ENCODE measurements at places on chromosomes 7 and 10.

GRCh38 chr7:101453617-101454016 is 90.9 kb downstream of the COL26A1 start:
- no peak for DNase-seq

GRCh38 chr7:32051128-32051527 is 19.1 kb downstream of the PDE1C start:
- DNase-seq = peak; percentile 94

DNA sequence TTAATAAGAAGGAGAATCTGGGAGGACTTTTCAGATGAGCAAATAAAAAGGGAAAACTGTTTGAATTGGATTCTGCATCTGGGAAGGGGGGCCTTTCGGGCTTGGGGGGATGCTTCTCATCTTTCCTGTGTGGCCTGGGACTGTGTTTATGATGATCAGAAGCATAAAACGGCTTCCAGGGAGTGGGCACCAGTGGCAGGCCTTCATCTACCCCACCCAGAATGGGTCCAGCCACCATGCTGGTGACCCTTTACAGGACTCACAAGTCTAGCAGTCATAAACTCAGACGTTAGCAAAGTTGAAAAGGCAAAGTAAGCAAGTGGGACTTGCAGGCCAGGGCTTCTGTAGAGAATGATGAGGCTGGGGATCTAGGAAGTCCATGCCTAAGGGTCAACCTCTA is 198.3 kb upstream of the ZMIZ1 start:
- DNase-seq = no peak

GRCh38 chr7:91929463-91929862 is 11.2 kb upstream of the AKAP9 start:
- DNase-seq = no peak

DNA sequence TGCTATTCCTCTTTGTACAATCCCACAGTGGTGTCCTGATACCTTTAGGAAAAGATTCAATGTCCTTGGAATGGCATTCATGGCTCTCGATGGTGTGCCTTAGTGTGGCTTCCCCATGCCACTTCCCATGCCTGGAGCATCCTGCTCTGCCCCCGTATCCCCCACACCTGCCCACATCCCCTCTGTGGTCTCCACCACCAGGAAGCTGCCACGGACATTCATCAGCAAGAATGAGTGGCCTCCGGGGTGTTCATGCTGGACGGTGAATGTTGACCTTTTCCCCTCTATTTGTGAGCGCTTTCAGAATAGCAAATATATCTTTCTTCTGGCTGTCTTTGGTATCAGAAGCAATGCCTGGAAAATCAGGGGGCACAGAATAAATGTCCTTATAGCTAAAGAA is 262.0 kb upstream of the NRP1 start:
- DNase-seq = no peak

DNA sequence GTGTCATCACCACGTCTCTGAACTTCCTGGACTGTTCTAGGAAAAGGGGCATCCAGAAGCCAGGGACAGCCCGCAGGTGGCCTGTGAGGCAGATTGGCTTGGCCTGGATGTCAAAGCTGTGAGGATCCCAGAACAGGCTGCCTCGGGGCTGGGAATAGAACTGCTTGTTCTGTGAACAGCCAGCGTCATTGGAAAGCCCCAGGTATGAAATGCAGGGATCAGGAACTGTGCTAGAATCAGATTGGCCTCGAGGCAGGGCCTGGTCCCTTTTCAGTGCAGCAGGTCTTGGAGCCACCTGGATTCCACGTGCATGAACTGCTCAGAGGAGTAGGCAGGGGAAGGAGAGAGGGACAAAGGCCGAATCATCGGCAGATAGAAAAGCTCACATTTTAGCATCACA is 44.6 kb downstream of the FAM20C start:
- no peak for DNase-seq

- peak; percentile 78 for DNase-seq
Observed at GRCh38 chr10:59285848-59286247, 76.5 kb downstream of the FAM13C start.

- DNase-seq = no peak
Observed at GRCh38 chr10:78194539-78195402, 161.1 kb downstream of the RPS24 start.

DNA sequence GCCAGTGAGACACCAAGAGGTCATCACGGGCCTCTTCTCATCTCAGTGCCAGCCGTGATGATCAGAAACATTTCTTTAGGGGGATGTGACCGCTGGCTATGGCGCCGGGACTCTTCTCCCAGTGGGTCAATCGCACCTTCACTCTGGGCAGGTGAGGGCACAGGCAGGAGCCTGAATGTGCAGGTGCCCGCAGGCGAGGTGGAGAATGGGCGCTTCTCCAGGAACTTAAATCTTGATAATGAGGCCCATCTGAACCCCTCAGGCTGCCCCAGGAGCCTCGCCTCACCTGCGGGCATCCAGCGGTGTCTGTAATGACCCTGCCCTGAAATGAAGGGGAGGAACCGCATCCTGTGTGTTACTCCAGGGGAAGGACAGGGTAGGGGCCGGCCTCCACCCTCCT is 204.7 kb downstream of the ADARB2 start:
- DNase-seq = no peak

- no peak for DNase-seq
Observed at GRCh38 chr10:59960751-59961150, 54.4 kb upstream of the CCDC6 start.

GRCh38 chr10:49577182-49577925 is 32.8 kb upstream of the SLC18A3 start:
- DNase-seq = no peak

- DNase-seq = peak; percentile 9
Observed at GRCh38 chr10:23496727-23497126, 57.9 kb downstream of the OTUD1 start.

GRCh38 chr10:89904755-89905154 is 203.4 kb downstream of the KIF20B start:
- no peak for DNase-seq

- DNase-seq = no peak
Observed at GRCh38 chr10:90480466-90480865, 377.4 kb downstream of the HTR7 start.

- DNase-seq = no peak
Observed at GRCh38 chr7:92567460-92567859, 22.7 kb downstream of the FAM133B start.

GRCh38 chr10:35942057-35942456 is 300.0 kb upstream of the FZD8 start:
- no peak for DNase-seq

- no peak for DNase-seq
Observed at GRCh38 chr10:101110856-101111523, 20.1 kb upstream of the TLX1 start.

DNA sequence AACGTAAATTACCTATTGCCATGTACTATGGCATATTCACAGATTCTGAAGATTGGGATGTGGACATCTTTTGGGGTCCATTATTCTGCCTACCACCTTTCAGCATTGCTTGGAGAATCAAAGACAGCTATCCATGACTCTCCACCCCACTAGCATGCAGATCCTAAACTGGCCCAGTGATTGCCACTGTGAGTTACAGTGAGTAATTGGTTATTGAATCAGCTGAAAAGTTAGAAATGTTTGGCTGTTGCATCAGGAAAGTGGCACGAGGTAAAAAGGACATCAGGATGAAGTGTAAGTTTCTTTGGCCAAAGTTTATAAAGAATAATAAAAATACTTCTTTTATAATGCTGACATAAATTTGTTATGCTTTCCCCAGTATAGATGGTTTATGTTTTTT is 148.2 kb upstream of the ETV1 start:
- no peak for DNase-seq

DNA sequence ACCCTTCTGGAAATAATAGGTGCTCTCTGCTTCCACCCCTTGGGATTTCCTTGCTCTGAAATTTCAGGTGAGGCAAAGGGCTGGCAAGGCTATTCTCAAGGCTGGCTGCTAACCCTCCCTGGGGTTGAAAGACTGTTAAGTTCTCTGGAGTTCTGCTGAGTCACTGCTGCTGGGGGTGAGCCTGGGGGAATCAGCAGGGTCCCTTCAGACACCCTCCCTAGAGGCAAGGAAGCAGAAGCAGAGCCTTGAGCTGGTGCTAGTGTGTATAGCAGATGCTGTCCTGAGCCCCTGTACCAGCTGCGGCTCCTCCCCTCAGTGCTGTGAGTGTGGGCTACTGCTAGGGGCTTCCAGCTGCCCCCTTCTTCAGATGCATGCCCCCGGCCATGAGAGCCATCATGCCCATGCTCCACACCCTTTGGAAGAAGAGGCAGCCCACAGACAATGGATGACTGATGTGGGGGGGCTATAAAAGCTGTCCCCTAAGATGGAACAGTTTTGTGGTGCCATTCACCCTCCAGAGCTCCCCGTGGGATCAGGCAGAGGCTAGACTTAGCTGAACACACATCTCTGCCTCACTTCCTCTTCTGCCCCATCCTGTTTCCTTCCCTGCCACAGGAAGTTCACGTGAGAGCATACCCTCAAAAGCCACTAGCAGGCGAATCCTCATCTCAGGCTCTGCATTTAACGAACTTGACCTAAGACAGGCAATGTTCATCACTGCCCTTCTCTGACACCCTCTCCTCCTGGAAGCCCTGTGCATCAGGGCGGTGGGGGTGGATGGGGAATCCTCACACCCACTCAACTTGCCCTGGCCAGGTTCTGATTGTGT is 91.8 kb downstream of the SH3PXD2A start:
- peak; percentile 77 for DNase-seq

- no peak for DNase-seq
Observed at GRCh38 chr10:43981232-43981631, 332.6 kb upstream of the ZNF32 start.

GRCh38 chr10:51832652-51833383 is 133.4 kb upstream of the CSTF2T start:
- peak; percentile 56 for DNase-seq

GRCh38 chr7:28408960-28409715 is 3.2 kb upstream of the CREB5 start:
- peak; percentile 97 for DNase-seq

DNA sequence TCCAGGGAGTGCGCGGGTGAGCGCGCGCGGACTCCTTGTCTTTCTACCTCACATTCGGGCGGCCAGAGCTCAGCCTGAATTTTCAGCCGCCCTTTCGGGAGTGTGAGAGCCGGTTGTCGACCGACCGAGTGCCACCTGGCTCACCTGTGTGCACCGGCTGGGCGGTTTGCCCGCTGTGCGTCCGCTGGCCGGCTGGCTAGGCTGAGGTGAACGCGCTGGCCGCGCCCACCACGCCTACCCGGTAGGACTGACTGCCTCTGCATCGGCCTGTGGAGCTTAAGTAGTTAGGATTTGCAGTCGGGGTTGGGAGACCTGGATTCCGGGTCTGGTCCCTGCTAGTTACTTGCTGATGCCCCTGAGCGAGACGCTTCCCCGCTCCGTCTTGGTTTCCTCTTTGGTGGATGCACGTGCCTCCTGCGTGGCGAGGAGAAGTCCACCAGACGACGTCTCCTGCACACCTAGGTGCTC is 553 bp downstream of the TSPAN15 start:
- no peak for DNase-seq

DNA sequence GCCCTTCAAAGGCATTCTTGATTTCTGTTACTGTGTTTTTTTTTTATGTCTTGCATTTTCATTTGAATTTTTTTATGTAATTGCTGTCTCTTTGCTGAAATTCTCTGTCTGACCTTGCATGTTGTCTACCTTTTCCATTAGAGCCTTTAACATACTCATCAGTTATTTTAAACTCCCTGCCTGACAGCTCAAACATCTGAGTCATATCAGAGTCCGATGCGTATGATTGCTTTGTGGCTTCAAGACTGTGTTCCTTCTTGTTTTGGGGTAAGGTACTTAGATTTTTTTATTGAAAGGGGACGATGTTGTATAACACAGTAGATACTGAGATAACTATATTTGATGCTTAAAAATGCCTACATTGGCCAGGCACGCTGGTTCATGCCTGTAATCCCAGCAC is 9.7 kb upstream of the TARP start:
- DNase-seq = no peak

DNA sequence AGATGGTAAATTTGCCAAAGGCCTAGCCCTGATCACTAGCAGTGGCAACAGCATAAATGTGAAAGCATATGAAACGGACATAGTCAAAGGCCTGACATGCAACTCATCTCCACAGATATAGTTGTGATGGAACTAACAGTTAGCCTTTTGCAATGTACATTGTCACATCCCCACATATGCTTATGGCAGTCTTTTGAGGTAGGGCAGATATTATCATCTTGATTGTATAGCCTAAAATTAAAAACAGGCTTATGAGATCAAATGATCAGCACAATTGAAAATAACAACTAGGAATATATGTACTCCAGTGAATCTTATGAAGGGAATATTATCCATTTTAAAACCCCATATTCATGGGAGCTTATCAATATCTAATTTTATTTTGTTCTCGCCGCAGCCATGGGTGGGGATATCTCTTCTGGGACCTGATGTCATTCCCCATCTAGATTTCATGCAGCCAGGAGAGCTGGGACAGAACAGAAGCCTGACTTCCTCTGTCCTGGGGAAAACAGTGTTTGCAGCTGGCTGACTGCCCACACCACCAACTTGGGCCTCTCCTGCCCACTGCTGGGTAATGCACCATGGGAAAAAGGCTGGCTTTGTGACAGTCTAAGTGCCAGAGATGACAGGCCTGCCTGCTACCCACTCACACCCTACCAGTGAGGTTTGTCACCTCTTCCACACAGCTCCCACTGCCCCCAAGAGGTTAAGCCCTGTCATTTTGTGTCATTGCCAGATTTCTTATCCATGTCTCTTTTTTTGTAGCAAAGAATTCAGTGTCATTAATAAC is 180.2 kb upstream of the FZD1 start:
- DNase-seq = no peak

GRCh38 chr7:85622059-85622458 is 435.2 kb upstream of the SEMA3D start:
- no peak for DNase-seq

DNA sequence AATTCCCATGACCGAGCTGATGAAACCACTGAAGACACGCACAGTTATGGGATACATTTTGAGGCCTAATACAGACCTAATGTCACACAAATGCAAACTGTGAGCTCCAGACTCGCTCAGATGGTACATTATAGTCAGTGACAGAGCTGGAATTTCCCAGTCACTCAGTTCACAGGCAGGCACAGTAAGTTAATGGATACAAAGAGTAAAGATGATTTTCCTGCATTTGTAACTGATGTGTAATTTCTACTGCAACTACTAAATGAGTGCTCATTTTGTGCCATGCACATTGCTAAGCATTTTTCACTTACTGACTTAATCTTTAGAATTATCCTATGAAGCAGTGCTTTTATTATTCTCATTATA is 56.5 kb downstream of the ENO4 start:
- no peak for DNase-seq

- DNase-seq = no peak
Observed at GRCh38 chr7:143379611-143380259, 1.4 kb upstream of the ZYX start.

- no peak for DNase-seq
Observed at GRCh38 chr10:24751716-24752115, 28.0 kb upstream of the ARHGAP21 start.

GRCh38 chr10:72239409-72239808 is 23.3 kb upstream of the ASCC1 start:
- DNase-seq = no peak

DNA sequence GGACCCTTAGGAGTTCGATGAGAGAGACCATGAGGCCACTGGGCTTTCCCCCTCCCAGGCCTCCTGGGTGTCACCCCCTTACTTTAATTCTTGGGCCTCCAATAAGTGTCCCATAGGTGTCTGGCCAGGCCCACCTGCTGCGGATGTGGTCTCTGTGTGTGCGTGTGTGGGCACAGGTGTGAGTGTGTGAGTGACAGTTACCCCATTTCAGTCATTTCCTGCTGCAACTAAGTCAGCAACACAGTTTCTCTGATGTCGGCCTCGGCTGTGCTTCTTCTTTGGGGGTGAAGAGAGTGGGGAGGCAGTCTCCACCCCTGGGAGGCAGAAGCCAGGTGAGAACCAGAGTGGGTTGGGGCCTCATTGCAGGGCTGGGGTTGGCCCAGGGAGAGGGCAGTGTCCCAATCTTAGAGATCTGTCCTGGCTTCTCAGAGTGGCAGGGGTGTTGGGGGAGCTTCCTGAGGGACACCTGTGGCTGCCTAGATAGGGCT is 1.5 kb downstream of the PVRIG start:
- no peak for DNase-seq

Data from pons (tissue), 1 donor.